ENCODE measurements at places on chromosomes 4 and X.
A peak's percentile ranks its signal among the peaks of the same experiment; 100 is the strongest.

DNA sequence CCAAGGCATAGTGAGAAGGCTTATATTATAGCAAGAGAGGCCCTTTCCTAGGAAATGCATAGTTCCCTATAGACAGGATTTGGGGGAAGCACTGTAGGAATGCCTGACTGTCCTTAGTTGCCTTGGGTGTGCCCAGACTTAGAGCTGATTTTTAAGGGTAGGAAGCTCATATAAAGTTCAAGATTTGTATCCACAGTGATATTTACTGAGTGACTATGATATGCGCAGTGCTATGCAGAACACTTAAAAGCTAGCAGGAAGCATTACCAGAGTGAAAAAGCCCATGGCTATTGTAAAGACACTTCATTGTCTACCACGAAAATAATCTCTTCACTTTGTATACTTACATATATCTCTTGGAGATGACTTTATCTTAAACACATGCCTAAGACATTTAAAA lies 50.1 kb upstream of the IL13RA1 start:
- no peak for DNase-seq

DNA sequence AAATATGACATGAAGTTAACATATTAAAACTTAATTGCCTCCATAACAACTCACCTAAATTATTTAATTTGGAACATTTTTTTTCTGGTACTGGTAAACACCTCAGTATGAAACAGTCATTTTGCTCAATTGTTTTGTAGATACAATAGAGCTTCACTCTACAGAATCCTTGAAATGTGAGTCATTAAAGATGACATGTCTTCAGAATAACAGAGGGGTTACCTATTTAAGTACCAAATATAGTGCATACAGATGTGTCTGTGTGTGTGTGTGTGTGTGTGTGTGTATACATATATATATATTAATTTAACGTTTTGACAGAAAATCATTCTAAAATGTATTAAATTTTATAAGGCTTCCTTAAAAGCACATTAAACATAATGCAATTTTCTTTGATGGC lies 297.6 kb downstream of the INPP4B start:
- no peak for DNase-seq

- no peak for DNase-seq
Observed at GRCh38 chr4:150582146-150582872, at the start of gene MAB21L2. TSS of gene MAB21L2 (plus strand) at chr4:150582151. CDS start at chr4:150583030, 879 bp downstream.

- no peak for DNase-seq
Observed at GRCh38 chrX:67777148-67777547, 233.3 kb downstream of the AR start.

DNA sequence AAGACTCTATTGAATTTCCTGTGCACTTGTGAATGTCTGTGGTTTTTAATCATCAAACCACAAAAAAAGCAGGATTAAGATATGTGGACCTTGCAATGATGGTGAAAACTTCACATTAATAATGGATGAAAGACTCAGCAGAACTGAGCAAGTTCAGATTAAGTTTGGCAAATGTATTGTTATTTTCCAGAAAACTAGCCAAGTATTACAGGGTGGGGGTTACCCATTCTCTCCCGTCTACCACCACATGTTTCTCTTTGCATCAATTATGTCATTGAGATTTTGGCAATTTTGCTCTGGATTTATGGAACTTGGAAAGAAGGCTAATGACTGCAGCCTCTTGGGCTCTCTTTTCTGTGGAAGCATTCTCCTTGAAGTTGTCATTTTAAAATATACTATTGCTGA lies 577.1 kb downstream of the ANKRD50 start:
- DNase-seq, result no peak

- DNase-seq, result no peak
Observed at GRCh38 chr4:76968937-76969336, 19.4 kb downstream of the SEPTIN11 start.

DNA sequence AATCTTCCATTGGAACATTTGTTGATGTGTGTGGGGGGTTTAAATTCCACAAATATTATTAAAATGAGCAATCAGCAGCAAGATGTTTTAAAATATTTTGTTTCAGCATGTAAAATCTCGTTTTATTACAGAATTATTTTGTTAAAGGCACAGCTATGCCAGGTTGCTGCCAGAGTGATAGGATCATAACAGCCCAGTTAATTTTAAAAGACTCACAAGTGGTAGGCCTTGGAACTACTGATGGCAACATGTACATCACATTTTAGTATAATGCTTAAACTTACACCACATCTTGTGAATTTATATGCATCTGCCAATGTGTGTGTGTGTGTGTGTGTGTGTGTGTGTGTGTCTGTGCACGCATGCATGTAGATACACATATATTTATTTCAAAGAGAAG lies 97.8 kb upstream of the SPRY1 start:
- no peak for DNase-seq

GRCh38 chrX:40012868-40013265 lies 84.9 kb downstream of the BCOR start:
- DNase-seq, result peak; percentile 39

- DNase-seq, result no peak
Observed at GRCh38 chr4:46146993-46147392, 23.1 kb upstream of the GABRG1 start.

DNA sequence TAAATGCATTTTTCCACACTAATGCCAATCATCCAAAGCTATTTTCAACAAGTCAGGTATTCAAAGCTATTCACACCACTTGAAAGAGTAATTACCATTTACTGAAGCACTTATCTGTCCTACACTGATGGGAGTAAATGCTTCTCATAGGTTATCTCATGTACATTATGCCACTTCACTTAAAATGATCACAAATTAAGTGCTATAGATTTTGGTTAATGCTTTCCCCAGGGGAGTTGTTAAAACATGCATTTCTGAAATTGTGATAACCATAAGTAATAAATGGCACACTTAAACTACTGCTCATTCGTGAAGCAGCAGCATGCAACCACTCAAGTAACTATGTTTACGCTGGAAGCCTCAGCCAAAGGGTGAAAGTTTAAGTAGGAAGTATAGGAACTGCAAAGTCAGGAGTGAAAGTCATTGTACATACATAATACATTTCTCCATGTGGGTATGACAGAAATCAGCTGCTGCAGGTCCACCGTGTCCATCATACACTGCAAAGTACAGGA lies 6.6 kb downstream of the PPM1K start:
- no peak for DNase-seq

- DNase-seq, result no peak
Observed at GRCh38 chr4:88185906-88186305, 27.5 kb upstream of the ABCG2 start.

DNA sequence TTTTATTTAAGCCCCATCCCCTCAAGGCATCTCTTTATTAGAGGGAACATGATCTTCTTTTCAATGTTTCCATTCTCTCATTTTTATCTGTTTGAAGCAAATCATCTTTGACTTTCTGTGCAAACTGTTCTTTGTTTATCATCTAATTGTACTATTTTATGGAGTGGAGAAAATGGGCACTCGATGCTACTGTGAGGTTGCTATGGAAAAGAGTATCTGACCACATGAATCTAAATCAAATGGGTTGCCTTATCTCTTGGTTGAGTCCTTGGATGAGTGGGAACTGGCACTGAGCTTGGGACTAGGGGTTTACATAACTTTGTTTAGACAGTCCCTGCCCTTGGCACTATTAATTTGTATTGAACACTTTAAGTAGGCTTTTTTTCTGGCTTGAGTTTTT lies 9.1 kb downstream of the OCRL start:
- DNase-seq, result no peak

DNA sequence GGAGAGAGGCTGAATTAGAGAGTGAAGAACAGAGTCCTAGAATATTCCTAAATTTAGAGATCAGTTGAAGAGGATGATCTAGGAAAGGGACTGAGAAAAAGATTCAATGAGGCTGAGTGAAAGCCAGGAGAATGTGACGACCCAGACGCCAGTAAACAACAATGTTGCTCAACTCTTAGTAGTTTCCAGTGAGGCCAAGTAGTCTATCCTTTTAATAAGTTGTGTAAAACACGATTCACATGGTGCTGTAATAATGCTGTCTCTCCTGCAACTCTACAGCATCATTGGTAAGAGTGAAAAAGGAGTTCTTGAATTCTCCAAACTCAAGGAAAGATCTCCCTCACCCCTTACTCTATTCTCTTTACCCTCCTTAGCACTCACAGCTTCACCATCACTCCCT lies 140.3 kb downstream of the CFAP299 start:
- DNase-seq, result no peak

DNA sequence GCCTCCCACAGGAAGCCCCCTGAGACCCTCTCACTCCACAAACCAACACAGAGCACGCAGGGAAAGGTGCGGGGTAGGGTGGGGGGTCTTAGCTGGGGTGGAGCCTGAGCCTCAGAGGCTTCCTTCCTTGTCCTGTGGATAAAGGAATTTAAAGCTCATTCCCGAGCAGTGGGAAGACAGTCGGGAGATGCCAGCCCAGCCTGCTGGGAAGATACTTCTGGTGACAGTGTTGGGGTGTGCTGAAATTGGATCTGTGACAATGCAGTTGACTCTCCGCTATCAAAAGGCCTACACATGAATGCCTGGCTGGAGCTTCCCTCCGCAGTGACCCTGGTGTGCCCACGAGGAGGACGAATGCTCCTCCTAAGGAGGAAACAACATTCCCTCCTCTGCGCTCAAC lies 45.5 kb downstream of the JAKMIP1 start:
- no peak for DNase-seq

DNA sequence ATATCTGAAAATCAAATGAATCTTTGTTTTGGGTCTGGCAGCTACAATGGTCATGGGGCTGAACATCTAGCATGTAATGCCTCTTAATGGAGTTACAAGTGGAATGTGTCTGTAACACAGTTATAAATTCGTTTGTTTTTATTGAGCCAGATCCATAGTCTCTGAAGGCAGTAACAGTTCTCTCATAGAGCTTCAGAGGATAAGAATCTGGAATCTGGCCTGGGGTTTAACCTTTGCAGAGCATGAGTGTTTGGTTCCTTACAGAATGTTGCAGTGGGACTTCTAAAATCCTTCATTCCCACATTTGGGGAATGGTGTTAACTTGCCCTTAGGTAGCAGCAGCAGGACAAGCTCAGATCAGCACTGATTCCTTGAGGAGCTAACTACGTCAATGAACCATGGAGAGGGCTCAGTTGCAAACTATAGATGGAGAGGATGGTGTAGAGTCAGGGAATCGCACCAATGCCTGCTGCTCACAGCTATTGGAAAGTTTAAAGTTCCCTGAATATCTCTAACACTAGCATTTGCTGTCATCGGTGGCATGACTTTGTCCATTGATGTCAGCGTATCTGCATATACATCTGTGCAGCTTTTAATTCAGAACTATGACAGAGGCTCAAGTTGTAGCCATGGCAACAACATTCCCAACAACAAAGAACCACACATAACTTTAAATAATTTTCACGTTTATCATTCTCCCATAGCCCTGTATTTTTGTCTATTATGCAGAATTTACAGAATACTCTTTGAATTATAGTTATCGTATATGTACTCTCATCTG lies 72.2 kb downstream of the RASGEF1B start:
- no peak for DNase-seq

DNA sequence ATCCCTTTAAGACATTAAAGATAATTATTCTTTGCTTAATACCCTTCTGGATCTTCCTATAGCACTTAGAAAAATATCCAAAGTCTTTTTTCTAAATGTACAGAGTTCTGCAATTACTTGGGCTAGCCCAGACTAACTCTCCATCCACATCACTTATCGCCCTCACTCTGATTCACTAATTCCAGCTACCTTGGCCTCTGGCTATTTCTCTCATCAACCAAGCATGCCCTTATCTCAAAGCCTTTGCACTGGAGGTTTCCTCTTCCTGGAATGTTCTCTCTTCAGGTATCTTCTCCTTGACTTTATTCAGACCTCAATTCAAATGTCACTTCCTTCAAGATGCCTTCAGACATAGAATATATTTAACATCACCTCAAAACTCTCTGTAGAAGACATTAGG lies 345.1 kb upstream of the SMIM31 start:
- DNase-seq, result no peak

- DNase-seq, result no peak
Observed at GRCh38 chr4:107577743-107578142, 142.3 kb downstream of the PAPSS1 start.

DNA sequence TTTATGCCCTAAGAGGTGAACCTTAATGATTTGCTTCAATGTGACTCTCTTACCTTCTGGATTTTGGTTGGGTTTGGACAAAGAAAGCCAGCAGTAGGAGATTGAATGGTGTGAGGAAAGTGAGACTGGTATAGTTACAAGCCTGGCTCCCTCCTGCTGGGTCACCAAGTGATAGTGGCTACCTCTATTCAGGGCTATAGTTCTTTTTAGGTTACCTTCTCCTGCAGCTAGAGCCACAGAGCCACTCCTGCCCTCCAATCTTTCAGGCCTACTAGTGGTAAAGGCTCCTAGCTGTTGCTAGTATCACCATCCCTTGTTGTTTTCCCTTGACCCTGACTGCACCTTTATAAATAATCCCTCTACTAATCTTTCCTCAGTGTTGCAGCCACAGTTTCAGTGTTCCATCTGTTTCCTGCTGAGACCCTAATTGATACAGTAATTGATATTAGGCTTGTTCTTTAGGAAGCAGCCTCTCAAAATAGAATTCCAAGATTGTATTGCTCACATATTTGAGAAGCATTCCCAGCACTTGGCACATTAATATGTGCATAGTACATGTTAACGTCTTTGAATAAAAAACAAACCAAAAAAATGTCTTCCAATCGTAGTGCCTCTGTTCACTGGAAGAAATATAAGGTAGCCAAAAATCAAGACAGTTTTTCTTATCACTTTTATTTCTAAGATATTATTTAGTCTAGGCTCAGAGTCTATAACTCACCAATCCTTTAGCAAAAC lies 82.3 kb downstream of the SRPX start:
- DNase-seq, result no peak
